Stimulated activated CD8-positive, alpha-beta memory T cell treated with anti-CD3 and anti-CD28 coated beads, Interleukin-4, amount 100 ng/mL, for 48 hours (primary cell): ENCODE measurements at places on chromosomes 11 and 22.

DNA sequence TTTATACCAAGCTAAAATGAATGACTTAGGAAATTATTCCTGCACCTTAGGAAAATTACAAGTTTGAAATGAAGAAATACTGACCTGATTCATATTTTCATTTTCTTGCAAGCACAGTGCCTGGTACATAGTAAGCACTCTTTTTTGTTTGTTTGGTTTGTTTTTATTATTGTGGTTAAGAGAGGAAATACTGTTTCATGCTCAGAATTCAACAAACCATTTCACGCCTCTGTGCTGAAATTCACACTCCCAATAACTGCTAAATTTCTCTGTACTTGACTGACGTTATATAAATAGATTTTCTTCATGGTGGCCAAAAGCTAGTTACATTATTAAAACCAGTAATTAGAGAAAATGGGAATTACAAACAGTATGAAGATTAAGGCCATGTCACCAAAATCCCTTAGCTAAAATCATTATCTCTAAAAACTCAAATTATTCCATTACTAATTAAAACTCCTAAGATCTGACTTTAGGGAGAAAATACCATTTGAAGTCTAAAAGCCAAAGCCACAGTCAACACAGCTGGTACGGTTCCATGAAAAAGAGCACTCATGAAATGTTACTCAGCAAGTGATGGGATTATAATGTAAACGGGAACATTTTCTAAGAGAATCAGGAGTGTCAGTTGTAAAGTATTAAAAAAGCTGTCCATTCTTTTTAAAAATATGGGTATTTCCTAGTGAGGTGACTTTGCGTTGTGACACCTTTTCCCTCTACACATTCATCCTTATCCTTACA, 77.8 kb upstream of the DDI1 start:
- no peak for DNase-seq

GRCh38 chr11:72482211-72482812, 48.0 kb upstream of the CLPB start:
- DNase-seq: peak; percentile 66

GRCh38 chr22:30872285-30873041, 96.1 kb downstream of the MORC2 start:
- DNase-seq: no peak

- DNase-seq: peak; percentile 92
These were observed 12.7 kb upstream of the ARHGEF17 start for GRCh38 chr11:73295241-73295995.

GRCh38 chr11:70570693-70571395, 172.5 kb downstream of the CTTN start:
- DNase-seq: no peak

DNA sequence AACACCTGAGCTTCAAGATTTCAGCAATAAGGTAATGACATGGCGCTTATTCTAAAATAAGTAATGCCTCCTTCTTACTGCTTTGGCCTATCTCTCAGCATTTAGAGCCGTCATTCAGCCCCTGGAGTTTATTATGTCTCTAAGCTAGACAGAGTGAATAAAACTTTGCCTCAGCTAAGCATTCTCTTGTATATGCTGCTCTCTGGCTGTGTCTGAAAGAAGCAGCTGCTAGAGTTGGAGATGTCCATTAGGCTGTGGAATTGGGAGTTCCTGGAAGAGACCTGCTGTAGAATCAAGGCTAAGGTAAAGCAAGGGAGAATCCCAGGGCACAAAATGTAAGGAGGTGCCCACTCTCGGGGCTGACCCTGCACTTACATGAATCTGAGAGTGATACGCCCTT, 35.5 kb upstream of the TTC12 start:
- DNase-seq: no peak

DNA sequence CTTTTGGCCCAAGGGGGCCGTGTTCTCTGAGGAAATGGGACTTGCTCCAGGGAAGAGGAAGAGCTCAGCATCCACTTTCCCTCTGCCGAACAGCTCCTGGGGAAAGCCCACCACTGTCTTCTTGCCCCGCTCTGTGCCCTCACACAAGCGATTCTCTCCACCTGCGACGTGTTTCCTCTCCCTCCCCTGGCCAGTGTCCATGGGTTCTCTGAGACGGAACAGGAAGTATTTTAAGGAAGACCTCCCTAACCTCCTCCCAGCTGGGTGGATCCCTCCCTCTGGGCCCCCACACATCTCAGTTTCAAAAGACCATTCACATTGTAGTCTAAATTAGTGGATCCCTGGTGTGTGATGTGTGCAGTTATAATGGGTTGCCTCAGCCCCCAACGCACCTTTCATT, 1.6 kb downstream of the TP53AIP1 start:
- no peak for DNase-seq

GRCh38 chr11:3220101-3220500, 1.5 kb upstream of the MRGPRG start:
- no peak for DNase-seq

- DNase-seq: no peak
These were observed 663.0 kb downstream of the KCNA4 start for GRCh38 chr11:29353833-29354232.

- no peak for DNase-seq
These were observed 906.3 kb downstream of the DLG2 start for GRCh38 chr11:84720706-84721402.

DNA sequence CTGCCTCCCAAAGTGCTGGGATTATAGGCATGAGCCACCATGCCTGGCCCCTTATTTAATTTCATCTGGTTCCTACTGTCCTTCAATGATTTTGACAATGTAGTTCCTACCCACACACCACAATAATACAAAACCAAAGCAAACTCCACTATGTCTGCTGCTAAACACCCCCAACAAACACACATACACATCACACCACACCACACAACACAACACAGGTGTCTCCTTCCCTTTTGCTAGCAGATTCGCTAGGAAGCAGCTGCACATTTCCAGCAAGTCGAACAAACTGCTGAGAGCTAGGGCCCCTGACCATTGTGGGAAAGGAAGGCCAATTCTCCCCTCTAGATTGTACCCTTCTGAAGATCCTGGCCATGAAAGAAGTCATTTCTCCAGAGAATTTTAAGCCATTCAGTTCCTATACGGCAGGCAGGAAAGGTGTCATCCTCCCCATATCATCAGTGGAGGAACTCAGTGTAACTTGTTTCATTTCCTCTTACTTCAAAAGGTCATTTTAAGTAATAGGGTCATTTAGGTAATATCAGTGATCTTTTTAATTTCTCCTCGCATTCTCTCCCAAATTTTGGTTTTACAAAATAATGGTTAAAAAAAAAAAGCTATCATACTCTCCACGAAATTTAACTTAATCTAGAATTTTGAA, 18.5 kb downstream of the NUMA1 start:
- DNase-seq: no peak

DNA sequence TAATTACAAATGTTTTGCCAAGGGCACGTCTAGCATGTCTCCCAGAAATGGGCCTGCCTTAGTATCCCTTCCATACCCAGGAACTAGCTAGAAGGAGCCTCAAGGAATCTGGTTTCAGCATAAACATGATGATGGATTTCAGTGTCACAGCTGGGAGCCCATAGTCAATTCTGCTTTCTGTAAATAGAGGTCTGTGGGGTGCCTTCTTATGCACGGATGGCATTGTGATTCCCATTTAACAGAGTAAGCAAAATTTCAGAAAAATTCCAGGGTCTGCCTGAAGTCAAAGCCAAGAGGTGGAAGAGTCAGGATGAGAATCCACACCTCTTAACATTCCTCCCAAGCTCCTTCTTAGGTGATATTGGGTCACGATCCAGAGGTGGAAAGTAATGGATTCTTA, 12.1 kb downstream of the DUSP18 start:
- no peak for DNase-seq

DNA sequence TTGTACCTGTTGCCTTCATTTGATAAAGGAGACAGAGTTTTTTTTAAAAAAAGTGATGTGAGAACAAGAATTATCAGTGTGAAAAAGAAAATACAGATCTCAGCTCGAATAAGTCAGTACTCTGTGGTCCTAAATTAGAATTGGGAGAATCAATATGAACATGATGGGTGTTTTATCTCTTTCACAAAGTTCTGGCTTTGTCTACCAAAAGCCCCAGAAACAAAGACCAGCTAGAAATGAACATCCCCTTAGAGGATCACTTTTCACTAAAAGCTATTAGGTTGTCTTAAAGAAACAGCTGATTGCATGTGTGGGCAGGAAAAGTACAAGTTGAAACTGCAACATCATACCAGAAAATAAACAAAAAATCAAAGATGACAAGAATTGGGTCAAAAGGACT, 8.4 kb upstream of the ST14 start:
- DNase-seq: no peak

DNA sequence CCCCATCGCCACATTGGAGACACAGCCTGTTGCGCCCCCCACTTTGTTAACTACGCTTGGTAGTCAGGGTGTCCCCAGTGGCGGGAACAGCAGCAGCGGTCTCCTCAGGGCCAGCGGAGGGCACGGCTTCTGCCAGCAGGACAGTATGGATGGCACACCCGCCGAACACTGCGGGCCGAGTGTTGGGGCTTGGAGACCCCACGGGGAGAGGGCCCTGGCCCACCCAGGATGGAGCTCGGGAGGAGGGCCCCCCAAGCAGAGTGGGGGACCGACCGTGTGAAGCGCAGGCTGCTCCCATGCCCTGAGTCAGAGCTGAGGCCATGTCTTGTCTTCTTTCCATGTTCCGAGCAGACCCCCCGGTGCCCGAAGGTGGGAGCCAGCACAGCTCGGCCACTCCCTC, 17.8 kb downstream of the MRPL23 start:
- DNase-seq: no peak

- no peak for DNase-seq
These were observed 21.4 kb upstream of the CRTAM start for GRCh38 chr11:122816761-122817520.

DNA sequence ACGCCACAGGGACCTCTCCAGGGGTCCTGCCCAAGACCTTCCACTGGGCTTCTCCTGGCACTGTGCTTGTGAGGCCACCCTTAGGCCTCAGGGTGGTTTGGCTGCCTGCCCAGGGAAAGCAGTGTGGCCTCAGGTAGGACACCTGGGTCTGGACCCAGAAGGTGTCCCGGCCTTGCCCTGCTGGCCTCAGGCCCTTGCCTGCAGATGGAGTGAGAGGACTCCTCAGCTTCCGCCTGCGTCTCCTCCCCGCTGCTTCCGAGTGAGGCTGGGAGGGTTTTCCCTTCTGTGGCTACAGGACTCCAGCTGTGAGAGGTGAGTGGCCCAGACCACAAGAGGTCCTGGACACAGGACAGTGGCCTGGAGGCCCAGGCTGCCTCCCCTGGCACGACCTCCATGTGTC, 60.4 kb downstream of the WNT7B start:
- DNase-seq: no peak

DNA sequence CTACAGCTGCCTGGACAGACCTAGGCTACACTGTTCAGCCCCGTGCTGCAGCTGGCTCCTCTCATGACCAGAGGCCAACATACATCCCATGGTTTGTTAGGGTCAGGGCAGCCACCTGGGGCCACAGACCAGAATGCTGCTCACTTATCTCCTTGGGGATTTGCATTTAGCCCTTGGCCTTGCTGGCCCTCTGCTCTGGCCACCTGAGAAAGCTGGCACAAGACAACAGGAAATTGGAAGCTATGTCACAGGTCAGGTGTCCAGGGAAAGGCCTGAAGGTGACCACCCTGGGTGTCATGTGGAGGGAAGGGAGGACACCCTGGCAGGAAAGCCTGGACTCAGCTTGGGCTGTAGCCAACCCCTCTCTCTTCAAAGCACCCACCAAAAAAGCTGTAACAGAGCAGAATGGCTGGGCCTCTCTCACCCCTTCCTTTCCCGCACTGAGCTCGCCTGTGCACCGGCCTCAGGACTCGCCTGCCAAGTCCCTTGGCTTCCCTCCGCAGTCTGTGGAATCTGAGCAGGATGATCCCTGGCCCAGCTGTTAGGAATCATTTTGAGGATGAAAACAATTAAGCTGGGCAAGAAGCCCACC, 86.3 kb downstream of the SNX19 start:
- no peak for DNase-seq

DNA sequence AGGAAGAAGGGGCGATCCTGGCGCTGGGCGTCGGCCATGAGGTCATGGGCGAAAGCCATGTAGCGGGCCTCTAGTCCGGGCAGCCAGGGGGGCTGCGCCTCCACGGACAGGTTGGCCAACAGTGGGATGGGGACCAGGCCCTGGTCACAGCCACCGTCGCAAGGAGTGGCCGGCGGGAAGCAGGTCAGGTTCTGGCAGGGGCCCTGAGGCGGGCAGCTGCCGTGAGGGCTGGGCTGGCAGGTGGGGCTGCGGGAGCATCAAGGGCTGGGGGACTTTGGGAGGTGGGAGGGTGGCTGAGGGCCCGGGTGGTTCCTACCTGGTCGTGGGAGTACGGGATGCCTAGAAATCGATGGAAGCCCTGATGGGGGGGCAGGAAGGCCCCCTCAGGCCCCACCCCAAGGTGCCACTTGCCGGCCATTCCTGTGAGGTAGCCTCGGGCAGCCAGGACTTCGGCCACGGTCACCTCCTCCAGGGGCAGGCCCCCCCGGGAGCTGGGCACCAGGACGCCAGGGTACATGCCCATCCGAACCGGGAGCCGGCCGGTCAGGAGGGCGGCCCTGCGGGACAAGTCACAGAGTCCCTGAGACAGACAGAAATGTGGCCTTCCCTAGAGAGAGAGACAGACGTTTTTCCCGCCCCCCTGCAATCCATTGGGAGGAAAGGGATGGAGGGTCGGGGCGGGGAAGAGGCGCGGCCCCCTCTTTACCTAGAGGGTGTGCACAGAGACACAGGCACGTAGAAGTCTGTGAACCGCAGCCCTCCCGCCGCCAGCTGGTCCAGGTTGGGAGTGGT, 906 bp downstream of the ARSA start:
- DNase-seq: no peak

GRCh38 chr11:66887526-66887925, 30.7 kb downstream of the LRFN4 start:
- no peak for DNase-seq

GRCh38 chr11:131902421-131902820, 532.0 kb downstream of the NTM start:
- DNase-seq: no peak

DNA sequence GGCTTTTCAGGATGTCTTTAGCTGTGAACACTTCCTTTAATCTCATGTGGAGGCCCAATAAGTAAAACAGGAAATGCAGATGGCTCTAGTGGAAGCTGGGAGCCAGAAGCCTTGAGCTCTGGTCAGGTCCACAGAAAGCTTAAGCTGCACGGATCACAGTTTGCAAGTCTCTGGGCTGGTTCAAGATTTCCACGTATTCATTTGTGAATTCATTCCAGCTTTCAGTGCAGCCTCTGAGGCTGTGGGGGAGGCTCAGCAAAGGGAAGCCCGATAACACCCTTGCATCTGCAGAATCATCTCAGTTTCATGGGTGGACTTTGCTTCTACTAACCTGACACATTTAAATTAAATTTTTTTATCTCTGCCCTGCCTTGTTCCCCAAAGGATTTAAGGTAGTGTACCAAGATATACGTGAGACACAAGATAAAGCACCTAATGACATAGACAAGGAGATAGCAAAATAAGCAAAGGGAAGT, 65.6 kb downstream of the ISX start:
- DNase-seq: no peak

- DNase-seq: no peak
These were observed 50.7 kb upstream of the LYVE1 start for GRCh38 chr11:10619131-10619680.

- DNase-seq: no peak
These were observed 25.8 kb upstream of the SERPIND1 start for GRCh38 chr22:20748082-20748481.
